MCF 10A (cell line): ENCODE measurements at places on chromosomes 1 and 21. TPM values are rescaled to one million over a fixed set of nuclear protein-coding genes. Genes with fewer than 3 reads are reported as not detected.

DNA sequence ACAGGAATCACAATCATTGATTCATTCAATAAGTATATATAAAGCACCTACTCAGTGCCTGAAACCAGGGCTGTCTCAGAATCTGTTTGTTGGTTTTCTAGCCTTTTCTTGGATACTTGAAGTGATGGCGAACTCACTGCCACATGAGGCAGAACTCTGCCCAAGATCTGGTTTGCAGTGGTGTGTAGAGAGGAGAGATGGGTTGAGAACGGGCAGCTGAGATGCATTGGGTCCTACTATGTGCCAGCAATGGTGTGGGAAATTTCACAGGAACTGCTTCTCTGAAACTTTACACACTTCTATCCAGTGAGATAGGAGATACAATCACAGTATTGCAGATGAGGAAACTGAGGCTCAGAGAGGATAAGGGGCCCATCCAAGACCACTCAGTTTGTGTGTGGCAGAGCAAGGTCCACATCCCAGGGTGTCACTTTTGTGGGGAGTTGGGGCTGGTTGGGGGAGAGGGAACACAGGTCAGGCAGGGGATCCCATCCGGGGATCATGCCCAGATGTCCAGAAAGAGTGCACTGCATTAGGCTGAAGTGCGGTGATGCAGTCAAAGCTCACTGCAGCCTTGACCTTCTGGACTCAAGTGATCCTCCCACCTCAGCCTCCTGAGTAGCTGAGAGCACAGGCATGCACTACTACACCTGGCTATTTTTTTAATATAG, 83.7 kb upstream of the IFFO2 start:
- no peak overlapping the region for H3K27ac ChIP-seq
- H3K27me3 ChIP-seq, result peaks cover 19% of the 10 kb centered on the region
- no peaks in the 10 kb centered on the region for H3K4me1 ChIP-seq
- DNase-seq, result no peak
- H3K4me3 ChIP-seq, result no peak overlapping the region

Gene KRTAP11-1
- not detected in 2 replicates for total RNA-seq

Gene FAM43B
- total RNA-seq, result not detected in 2 replicates

Gene LRRN2
- total RNA-seq, result not detected in 2 replicates

- peaks cover 22% of the 10 kb centered on the region for H3K4me1 ChIP-seq
- H3K27me3 ChIP-seq, result no peaks in the 10 kb centered on the region
- DNase-seq, result peak; percentile 90
- no peaks in the 10 kb centered on the region for H3K36me3 ChIP-seq
- H3K27ac ChIP-seq, result no peak overlapping the region
Measured at GRCh38 chr1:168408884-168409283, 128.2 kb downstream of the TBX19 start.

DNA sequence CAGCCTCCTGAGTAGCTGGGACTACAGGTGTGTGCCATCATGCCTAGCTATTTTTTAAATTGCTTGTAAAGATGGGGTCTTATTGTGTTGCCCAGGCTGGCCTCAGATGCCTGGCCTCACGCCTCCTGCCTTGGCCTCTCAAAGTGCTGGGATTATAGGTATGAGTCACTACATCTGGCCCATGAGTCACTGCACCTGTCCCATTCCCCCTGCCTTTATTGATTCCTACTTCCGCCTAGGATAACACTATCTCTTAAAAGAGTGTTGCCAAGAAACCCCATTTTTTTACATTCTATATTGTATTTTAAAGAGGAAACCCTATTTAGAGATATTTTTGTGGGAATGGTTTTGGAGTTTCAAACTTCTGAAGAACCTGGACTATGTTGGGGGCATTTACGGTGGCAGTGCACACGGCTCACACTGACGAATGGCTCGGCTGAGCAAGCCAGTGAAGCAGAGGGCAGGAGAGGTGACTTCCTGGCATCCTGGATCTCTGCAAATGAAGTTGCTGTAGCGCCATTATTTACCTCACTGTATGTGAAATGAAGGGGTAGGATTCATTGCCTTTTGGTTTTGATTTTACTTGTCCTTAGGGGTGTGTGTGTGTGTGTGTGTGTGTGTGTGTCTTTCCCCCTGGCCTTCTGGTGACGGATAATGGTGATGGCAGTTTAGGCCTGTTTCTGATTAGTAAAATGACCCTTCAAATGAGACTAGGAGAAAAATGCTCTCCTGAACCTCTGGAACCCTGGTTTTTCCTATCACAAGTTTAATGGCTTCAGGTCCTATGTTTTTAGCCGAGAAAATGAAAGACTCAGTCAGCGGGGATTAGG, 22.5 kb downstream of the KIF26B start:
- no peak overlapping the region for H3K4me3 ChIP-seq
- DNase-seq, result peak; percentile 49
- no peaks in the 10 kb centered on the region for H3K27me3 ChIP-seq
- no peaks in the 10 kb centered on the region for H3K4me1 ChIP-seq
- no peaks in the 10 kb centered on the region for H3K36me3 ChIP-seq

DNA sequence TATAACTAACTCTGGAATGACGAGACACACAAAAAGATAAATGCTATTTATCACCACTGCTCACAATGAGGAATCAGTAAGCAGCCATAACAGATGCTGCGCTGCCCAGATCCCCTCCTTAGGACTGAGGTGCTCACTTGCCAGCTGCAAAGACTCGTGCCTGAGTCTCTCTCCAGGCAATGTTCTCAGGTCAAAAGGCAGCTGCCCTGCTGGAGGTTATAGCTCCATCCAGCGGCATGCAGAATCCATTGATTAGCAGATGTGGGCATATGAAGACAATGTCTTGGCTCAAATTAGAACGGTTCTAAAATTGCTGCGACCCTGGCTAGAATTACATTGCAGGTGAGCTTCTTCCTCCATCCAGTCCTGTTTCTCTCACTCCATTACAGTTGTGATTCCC, 328.2 kb upstream of the CHRM3 start:
- no peaks in the 10 kb centered on the region for H3K27me3 ChIP-seq
- DNase-seq, result no peak
- no peak overlapping the region for H3K4me3 ChIP-seq
- no peak overlapping the region for H3K27ac ChIP-seq
- no peaks in the 10 kb centered on the region for H3K4me1 ChIP-seq

- peak overlapping the region; percentile 71 for H3K4me3 ChIP-seq
- DNase-seq, result peak; percentile 96
- peak overlapping the region; percentile 100 for H3K27ac ChIP-seq
- no peaks in the 10 kb centered on the region for H3K36me3 ChIP-seq
- H3K27me3 ChIP-seq, result no peaks in the 10 kb centered on the region
Measured at GRCh38 chr1:181134543-181135436, 46.3 kb downstream of the IER5 start.

DNA sequence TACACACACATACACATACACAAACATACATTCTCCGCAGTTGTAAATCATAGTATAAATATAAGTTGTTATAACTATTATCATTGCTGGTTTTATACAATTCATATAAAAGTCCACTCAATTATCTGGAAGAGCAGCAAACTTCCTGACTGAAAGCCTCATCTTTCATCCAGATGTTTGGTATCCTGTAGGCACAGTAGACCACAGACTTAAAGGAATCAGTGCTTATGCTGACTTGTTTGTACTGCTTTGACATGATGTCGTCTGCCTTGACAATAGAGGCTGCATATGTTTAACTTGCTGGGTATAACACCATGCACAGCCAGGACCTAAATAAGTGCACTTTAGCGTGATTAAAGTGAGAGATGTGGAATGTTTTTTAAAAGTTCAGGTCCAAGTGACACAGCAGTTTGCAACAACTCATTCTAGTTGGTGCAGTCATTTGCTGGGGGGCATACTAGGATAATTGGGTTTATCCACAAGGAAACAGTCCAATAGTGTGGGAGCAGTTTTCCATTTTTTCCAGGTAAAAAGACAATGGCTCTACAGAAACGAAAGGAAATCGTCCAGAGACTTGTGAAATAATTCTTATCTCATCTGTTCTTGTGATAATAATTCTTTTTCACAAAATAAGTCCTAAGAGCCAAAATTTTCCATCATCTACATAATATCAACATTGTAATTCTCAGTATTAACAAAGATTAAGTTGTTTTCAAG, 110.3 kb upstream of the TSPAN2 start:
- H3K27ac ChIP-seq, result no peak overlapping the region
- no peak overlapping the region for H3K4me3 ChIP-seq
- H3K4me1 ChIP-seq, result peaks cover 6% of the 10 kb centered on the region
- H3K36me3 ChIP-seq, result no peaks in the 10 kb centered on the region

Gene PDPN
- 30.7 and 35.1 TPM in 2 replicates for total RNA-seq

DNA sequence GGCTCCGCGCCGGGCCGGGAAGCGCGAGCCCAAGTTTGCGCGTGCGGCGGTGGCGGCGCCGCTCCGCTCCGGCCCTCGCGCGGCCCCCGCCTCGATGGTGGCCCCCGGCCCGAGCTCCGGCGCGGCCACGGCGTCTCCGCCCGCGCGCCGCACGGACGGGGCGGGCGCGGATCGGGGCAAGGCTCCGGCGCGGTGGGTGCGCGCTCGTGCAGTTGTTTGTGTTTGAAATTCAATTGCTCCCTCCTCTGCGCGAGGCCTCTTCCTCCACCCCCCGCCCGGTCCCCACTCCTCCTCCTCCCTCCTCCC, at the start of gene HDGF:
TSS of gene HDGF (minus strand) at position 225 of the 306 bp plus-strand sequence. CDS start 246 bp downstream, outside the sequence.
- peaks cover 27% of the 10 kb centered on the region for H3K36me3 ChIP-seq
- no peak for DNase-seq
- peaks cover 42% of the 10 kb centered on the region for H3K4me1 ChIP-seq
- peak within 1 kb of the TSS; percentile 99 for H3K27ac ChIP-seq
- H3K4me3 ChIP-seq, result peak within 1 kb of the TSS; percentile 79
